T47D (cell line): ENCODE measurements at places on chromosomes 12 and 14.

- DNase-seq = no peak
These were observed 100.4 kb upstream of the FGD4 start for GRCh38 chr12:32298917-32299316.

GRCh38 chr12:716506-716905, 35.9 kb upstream of the WNK1 start:
- no peak for DNase-seq

DNA sequence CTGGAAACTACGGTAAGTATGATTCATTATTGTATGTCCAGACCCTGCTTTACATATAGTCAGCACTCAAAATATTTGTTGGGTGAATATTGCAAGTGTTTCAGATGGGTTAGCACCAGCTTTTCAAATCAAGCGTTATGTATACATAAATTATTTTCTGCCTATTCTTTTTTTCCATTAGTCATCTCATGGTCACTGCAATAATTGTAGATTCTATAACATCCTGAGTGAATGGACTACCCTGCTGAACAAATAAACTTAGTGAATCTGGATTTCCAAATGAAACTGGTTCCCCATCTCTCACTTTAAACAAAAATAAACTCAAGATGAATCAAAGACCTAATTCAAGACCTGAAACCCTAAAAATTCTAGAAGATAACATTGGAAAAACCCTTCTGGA, 152.3 kb downstream of the DIO2 start:
- DNase-seq = no peak

DNA sequence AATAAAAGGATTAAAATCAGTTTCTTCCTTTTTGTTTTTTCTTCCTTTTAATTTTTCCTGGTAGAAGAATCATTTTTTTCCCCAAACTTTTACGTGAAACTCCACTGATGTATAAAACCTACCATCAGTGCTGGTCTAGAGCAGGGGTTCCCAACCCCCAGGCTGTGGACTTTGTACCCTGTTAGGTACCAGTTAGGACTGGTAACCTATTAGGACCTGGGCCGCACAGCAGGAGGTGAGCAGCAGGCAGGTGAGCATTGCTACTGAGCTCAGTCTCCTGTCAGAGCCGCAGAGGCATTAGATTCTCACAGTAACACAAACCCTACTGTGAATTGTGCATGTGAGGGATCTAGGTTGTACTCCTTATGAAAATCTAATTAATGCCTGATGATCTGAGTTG, 10.1 kb downstream of the SMCO2 start:
- DNase-seq = no peak

- DNase-seq = no peak
These were observed 381.6 kb downstream of the DPF3 start for GRCh38 chr14:72512281-72512680.

DNA sequence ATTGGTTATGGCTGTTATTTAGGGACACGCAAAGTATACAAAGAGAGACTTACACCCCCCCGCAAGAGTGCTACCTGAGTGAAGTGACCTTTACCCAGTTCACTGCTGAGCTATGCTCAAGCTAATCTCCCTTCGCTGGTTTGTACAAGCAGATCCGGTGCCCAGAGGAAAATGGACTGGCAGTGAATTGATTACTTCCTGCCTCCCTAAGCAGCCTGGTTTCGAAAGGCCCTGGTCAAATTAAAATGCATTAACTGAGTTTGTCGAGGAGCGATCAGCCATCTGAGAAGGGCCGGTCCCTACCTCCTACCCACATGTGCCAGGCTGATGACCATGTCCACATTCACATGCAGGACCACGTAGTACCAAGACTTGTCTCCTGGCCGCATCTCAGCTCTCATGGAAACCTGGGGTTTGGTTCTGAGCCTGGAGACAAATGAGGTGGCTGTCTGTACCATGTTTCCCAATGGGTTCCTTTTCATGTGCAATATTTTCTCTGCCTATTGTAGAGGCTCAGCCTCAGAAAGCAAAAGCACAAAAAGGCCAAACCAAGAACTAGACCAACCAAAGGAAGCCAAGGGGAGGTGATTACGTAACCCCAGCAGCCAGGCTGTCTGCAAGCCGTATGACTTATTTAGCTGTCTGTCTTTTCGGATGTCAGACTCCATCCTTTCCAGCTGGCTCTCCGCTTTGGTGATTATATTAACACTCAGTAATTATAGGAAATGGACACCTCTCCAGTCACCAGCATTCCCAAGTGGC, 284.7 kb upstream of the PWP1 start:
- no peak for DNase-seq

GRCh38 chr12:83690465-83690864, 1003.8 kb downstream of the TMTC2 start:
- no peak for DNase-seq

GRCh38 chr12:46354111-46354801, 18.3 kb downstream of the SLC38A2 start:
- DNase-seq = no peak

- no peak for DNase-seq
These were observed 140.6 kb downstream of the EPS8 start for GRCh38 chr12:15648558-15648957.

DNA sequence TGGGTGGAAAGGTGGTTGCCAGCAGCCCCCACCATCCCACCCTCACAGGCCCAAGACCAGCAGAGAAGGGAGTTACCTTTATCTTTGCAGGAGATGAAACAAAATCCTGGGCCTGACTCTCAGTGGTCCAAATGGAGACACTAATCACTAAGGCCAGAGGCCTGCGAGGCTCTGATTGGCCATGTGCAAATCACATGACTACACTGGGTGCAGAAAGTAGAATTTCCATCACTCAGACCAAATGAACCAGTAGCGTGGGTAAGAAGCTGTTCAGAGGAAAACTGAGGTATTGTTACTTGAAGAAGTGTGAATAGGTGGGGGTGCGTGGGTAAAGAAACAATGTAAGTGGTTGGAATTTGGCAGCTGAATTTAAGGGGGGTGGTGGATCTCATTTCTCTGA, 20.2 kb upstream of the PPP1CC start:
- DNase-seq = no peak

DNA sequence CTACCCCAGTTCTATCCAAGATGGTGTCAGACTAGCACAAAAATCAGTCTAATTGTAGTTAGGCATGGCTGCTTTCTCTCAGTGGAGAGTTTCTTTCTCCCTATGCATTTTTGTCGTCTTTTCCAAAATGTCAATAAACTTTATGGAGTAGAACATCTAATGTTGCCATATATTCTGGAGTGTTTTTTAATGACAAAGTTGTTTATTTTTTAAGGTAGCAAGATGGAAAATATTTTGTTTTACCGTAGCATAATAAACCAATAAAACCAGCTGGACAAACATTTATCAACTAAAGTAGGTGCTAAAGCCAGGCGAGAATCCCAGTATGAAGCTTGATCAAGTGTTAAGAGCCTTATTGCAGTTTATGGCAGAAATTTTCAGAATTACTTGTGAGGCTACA, 146.3 kb downstream of the TMTC2 start:
- DNase-seq = no peak

DNA sequence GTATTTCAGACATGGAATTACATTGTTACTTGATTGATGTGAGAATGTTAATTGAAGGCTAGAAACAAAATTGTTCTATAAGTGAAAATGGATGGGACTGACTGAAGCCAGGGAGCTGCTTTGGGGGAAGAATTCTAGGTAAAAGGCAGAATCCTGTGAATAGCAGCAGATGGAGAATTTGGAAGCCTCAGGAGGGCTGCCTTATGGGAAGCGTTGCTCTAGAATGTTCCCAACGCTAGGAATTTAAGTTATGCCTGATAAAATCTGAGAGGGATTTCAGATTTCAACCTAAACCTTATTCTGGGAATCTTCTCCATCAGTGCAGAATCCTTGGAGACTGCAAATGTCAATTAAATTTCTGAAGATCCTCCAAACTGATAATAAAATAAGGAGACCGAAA, 858.2 kb upstream of the FLRT2 start:
- no peak for DNase-seq

- DNase-seq = no peak
These were observed 47.8 kb downstream of the GIT2 start for GRCh38 chr12:109948368-109948767.

DNA sequence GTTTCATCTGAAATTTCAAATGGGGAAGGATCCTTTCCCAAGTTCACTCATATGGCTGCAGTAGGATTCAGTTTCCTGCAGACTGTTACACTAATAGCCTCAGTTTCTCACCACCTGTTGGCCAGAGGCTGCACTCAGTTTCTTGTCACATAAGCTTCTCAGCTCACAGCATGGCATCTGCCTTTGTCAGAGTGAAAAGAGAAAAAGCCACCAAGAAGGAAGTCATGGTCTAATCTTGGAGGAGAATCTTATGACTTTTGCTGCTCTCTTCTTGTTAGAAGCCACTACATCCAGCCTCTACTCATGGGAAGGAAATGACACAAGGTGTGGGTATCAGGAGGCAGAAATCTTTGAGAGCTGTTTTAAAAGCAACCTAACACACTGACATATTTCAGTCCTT, 39.4 kb upstream of the BTG1 start:
- no peak for DNase-seq

- DNase-seq = no peak
These were observed 35.7 kb upstream of the CLMN start for GRCh38 chr14:95355422-95355821.

GRCh38 chr12:107196681-107197080, 103.3 kb upstream of the CRY1 start:
- DNase-seq = no peak

DNA sequence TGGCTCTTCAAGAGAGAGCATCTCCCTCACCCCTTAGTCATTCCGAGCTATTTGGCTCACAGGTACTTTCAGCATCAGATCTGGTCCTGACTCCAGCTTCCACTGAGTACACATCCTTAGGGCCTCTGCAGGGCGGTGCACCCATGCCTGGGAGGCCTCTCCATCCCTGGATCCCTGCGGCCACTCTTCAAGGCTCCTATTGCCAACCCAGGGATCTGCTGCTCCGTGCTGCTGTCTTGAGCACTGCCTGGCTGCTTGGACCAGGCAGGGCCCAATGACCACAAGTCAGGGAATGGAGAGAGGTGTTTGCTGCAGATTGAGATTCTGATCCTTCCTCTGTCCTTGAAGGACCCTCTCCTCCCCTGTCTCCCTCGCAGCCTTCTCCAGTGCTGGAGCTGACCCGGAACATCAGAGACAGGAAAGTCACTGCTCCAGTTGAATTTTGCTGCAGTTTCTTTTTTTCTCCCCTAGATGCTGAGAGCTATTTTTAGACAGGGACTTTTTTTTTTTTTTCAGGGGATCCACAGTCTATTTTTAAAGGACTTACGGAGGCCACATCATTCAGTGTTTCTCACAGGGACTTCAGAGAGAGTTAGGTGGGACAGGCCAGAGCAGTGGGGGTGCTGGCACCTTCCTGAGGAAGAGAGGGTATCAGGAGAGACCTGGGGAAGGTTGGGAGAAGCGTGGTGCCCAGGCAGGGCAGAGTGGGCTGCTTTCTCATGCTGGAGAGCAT, 50.1 kb upstream of the KCNA1 start:
- DNase-seq = no peak

DNA sequence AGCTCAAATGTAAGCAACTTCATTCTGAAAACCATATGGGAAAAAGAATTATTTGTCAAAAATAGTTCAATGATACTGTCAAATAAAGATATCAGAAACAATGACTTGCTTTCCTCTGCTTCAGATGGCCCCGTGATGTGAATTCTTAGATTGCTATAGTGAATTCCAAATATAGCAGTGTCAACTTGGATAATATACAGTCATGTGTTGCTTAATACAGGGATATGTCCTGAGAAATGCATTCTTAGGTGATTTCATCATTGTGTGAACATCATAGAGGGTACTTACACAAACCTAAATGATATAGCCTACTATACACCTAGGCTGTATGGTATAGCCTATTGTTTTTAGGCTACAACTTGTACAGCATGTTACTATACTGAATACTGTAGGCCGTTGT, 108.7 kb upstream of the MIS18BP1 start:
- no peak for DNase-seq

DNA sequence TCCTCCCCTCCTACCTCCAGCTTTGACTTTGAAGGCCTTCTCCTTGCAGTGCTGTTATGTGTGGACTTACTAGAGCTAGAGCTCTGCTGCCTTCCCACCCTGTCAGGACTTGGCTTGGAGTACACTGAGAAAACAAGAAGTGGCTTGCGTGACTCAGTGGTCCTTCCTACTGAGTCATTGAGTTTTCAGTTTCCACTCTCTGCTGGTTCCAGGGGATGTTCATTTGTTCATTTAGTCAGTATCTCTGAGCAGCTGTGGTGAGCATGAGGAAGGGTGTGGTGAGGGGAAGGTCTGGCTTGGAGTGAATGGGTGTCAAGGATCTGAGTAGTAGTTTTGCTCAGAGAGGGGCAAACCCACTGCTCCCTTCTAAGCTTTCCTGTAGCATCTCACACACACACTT, 17.2 kb upstream of the ELK3 start:
- DNase-seq = no peak

DNA sequence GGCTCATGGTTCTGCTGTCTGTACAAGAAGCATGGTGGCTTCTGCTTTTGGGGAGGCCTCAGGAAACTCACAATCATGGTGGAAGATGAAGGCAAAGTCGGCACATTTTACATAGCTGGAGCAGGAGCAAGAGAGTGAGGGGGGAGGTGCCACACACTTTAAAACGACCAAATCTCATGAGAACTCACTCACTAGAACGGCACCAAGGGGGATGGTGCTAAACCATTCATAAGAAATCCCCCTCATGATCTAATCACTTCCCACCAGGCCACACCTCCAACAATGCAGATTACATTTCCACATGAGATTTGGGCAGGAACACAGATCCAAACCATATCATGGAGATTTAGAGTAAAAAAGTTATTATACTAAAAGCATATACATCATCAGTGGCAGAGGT, 13.6 kb upstream of the LEMD3 start:
- DNase-seq = no peak

GRCh38 chr12:118044075-118044474, 16.9 kb downstream of the WSB2 start:
- no peak for DNase-seq

DNA sequence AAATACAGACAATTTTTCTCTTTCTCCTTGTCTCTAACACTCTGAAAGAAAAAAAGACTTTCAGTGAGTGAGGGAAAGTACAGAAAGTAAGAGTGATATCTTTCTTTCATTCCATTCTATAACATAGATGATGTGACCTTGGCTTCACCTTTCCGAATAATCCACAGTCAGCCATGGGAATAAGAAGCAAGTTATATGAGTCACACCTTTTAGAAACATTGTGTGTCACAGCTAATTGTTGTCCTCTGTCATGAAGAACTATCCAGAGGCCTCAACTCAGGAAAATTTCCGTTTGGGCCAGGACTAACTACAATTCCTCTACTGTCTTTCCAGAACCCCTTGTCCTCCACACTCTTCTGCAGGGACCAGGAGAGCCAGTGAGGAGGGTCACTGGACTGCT, 209.7 kb upstream of the FAR2 start:
- no peak for DNase-seq

DNA sequence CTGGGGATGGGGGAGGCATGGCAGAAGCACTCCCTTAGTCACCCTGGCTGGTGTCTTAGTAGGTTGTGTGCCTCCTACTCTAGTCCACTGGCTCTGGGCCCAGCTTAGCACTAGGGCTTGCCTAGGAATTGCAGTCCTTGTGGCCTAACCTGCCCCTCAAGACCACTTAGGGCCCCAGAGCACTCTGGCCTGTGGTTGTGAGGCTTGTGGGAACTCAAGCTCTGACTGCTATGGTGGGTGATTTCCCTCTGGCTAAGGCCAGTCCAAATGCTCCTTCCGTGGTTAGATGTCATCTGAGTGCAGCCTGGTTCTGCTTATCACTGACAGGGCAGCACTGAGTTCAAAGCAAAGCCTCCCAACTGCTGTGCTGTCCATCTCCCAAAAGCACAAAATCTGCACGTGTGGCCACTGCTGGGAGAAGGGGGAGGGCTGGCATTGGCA, 20.2 kb downstream of the FGD4 start:
- no peak for DNase-seq
